ENCODE measurements at places on chromosomes 6 and 20.

DNA sequence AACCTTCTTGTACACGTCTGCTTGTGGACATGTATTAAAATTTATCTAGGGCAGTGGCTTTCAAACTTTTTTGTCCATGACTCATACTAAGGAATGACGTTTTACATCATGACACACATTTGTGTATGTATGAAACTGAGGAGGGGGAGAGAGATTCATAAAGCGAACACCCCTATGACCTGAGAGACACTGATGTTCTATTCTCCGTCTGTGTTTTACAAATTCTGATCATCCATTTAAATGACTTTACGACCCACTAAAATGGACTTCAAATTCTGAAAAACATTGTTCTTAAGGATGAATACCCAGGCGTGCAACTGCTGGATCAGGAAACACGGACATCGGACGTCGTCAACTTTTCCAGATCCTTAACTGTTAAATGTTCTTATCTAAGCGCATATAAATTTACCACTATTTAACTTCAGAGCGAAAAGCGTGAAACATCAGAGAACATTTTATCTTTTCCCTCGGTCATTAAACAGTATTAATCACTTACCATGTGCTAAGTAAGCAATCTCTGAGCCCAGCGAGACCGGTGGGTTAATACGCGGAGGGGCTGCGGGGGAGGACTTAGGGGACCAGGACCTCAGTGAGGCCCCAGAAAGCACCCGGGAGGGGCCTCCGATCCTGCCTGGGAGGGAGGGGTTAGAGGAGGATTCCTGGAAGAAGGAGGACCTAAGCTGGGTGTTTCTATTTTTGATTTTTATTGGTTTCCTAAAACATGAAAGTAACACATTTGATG lies 1.2 kb downstream of the PLAGL1 start:
- no peak for DNase-seq

GRCh38 chr20:61119794-61120410 lies 132.2 kb upstream of the CDH4 start:
- DNase-seq: no peak

DNA sequence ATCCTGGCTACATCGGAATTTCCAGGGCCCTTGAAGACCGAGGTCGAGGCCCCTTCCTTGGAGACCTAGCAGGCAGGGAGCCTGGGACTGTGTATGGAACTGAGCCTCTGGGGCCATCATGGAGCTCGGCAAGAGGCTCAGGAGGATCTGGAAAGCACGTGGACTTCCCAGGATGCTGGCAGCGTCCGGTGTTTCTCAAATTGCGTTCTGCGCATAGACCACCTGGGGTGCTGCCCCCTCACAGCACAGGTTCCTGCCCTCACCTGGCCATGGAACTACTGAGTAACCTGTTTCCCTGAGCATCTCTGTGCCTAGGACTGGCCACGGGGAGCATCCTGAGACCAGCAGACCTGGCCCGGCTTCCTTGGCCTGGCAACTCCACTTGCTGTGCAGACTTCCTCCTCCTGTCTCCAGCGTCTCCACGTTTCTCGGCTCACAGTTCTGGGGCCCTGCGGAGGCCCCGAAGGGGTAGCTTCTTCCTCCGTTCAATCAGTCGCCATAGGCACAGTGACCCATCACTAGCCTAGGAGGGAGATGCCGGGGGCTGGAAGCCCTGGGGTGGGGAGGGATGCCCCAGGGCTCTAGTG lies 144.3 kb downstream of the CDH4 start:
- DNase-seq: no peak

GRCh38 chr20:49886571-49887213 lies 28.6 kb downstream of the SPATA2 start:
- no peak for DNase-seq

DNA sequence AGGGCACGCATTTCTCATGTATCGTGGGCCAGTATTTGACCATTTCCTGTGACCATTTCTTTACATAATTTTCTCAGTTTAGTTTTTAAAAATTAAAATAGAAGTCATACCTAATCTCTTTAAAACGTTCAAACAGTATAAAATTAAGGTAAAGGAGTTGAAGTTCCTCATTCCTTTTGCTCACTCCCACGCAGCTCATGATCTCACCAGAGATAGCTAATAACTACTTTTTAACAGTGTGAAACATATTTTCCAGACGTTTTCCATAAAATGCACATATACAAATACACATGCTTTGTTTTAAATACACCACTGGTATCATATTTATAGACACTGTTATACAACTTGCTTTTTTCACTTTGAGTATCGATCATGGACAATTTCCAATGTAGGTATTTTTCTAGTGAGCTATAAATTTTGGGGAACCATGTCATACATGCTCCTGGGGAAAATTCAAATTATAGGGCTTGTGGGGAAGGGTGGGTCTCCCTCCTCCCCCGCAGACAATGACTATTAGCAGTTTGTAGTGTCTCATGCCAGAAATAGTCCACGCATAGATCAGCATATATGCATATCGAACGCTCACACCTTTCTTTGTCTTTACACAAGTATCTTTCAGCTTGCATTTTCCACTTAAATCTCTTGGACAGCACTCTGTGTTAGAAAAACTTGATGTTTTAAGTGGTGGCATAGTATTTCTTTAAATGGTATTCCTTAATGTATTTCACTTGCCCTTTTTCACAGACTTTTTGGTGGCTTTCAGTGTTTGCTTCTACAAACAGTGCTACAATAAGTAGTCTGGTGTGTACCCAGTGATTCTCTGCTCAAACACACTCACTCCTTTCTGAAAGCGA lies 145.5 kb upstream of the ZNF217 start:
- no peak for DNase-seq

DNA sequence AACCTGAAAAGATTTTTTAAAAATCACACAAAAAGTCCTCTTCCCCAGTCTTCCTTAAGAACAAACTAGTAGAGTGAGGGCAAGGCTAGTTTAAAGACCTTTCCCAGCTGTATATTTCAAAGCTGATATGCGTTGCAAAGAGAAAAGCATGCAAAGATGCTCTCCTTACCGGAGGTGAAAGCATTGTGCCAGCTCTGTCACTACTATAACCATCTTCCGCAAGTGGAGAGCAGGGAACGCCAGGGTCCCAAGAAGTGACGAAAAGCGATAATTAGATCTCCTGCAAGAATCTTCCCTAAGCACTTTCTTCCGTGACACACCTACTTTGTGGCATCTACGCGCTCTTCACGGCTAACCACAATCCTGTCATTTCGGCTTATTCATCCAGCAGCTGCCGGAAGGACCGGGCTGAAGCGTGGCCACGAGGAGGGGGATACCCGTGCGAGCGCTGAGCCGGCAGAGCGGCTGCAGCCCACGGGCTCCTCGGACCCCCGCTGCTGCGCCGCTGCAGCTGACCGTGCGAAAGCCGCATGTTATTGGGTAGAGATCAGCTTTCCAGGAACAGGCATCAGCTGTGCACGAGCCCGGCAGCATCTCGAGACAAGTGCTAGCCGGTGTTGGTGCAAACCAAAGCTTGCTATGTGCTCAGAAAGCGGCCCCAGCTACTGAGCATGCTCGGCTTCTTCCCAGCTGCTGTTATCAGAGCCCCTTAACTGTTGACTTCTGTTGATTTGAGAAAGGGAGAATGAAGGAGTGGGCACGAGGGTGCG lies 57.2 kb upstream of the ARHGAP18 start:
- DNase-seq: peak; percentile 84

All from activated CD8-positive, alpha-beta memory T cell treated with anti-CD3 and anti-CD28 coated beads, Interleukin-2, amount 10 ng/mL, durations not matched to agents 7 days and 5 days (primary cell).